ENCODE measurements at places on chromosomes 4 and X.
A peak's percentile ranks its signal among the peaks of the same experiment; 100 is the strongest.

DNA sequence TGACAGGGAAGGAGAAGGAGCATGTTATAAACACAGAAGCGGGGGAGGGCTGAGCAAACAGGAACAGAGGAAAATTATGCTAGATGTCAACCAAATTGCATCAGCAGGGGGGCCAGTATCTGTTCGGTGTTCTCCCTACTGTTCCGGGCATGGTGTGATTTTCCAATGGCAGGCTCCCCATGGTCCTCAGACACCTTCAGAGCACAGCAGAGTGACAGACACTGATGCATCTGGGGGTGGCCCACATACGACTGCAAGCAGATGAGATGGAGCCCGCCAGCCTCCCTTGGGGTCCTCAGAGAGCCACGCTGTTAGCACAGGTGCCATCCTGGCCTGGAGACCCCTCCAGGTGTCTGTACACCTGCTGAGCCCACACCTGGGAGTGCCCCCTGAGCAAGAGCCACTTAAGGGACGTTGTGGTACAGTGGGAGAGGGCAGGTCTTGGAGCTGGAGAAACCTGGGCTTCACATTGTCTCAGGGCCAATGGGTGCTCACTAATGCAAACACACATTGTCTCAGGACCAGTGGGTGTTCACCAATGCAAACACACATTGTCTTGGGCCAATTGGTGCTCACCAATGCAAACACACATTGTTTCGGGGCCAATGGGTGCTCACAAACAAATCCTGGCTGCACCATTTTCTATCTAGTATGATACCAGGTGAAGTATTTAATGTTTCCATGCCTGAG, 95.4 kb downstream of the SLC2A9 start:
- H3K27me3 ChIP-seq, result no peaks in the 10 kb centered on the region
- no peak overlapping the region for H3K27ac ChIP-seq
- H3K4me3 ChIP-seq, result no peak overlapping the region
- DNase-seq, result no peak
- H3K36me3 ChIP-seq, result no peaks in the 10 kb centered on the region

DNA sequence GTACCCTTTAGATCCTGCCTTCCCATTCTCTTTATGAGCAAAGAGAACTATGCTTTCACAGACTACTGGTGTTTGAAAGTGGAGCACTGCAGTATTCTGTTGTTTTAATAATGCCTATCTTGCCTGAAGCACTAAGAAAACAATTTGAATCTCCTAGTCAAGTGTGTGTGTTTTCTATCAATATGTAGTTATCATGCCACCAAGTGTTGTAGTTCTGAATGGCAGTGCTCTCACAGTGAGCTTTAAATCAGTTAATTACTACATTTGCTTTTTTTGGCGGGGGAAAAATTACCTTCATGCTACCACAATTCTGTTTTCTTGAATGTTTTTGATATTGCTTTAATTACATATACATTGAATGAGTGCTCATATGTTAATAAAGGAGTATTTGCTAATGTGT, 143.6 kb upstream of the FAM47A start:
- no peak for DNase-seq
- H3K4me3 ChIP-seq, result no peak overlapping the region
- H3K27me3 ChIP-seq, result no peaks in the 10 kb centered on the region
- no peaks in the 10 kb centered on the region for H3K4me1 ChIP-seq
- no peak overlapping the region for H3K27ac ChIP-seq

GRCh38 chrX:103663981-103664762, 22.3 kb downstream of the MORF4L2 start:
- H3K4me1 ChIP-seq, result no peaks in the 10 kb centered on the region
- H3K27me3 ChIP-seq, result no peaks in the 10 kb centered on the region
- H3K27ac ChIP-seq, result no peak overlapping the region
- H3K4me3 ChIP-seq, result no peak overlapping the region
- H3K36me3 ChIP-seq, result no peaks in the 10 kb centered on the region

GRCh38 chr4:159023741-159024140, 79.1 kb upstream of the RAPGEF2 start:
- H3K4me3 ChIP-seq, result no peak overlapping the region
- H3K27ac ChIP-seq, result no peak overlapping the region
- no peaks in the 10 kb centered on the region for H3K36me3 ChIP-seq
- no peaks in the 10 kb centered on the region for H3K27me3 ChIP-seq

DNA sequence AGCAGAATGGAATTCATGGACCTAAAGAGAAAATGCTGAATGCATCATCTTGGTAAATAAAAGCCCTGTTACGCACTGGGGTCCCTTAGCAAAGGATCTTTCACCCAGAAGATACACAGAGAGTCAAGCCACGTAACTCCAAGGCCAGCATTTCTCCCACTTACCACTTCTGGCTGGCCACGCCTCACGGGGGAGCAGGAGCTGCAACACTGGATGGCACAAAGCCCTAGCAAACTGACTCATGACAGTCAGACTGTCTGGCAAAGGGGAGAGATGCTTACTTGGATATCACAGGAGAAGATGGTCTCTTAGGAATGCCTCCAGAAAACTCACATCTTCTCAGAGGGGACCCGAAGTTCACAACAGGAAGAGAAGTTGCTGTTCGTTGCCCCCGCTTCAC, 51.4 kb upstream of the BCLAF3 start:
- no peaks in the 10 kb centered on the region for H3K36me3 ChIP-seq
- H3K4me1 ChIP-seq, result no peaks in the 10 kb centered on the region
- H3K27ac ChIP-seq, result no peak overlapping the region
- no peaks in the 10 kb centered on the region for H3K27me3 ChIP-seq

GRCh38 chr4:184282895-184283654, 65.4 kb upstream of the ENPP6 start:
- no peaks in the 10 kb centered on the region for H3K36me3 ChIP-seq
- no peaks in the 10 kb centered on the region for H3K27me3 ChIP-seq
- no peaks in the 10 kb centered on the region for H3K4me1 ChIP-seq
- H3K27ac ChIP-seq, result no peak overlapping the region
- no peak overlapping the region for H3K4me3 ChIP-seq

GRCh38 chrX:68183612-68184214, 249.6 kb downstream of the OPHN1 start:
- no peaks in the 10 kb centered on the region for H3K36me3 ChIP-seq
- H3K4me3 ChIP-seq, result no peak overlapping the region

DNA sequence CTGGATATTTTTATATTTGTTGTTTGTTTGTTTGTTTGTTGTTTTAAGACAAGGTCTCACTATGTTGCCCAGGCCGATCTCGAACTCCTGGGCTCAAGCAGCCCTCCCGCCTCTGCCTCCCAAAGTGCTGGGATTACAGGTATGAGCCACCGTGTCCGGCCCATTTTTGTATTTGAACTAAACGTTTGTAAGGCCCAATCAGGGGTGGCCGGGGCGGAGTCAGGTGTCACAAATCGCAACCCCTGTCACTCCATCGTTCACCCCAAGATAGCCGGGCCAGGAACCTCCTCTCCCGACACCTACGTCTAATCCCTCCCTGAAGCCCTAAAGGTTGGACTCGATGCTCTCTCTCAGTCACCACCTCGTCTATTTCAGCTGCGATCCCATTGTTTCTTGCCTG, 722 bp upstream of the EFHC2 start:
- no peaks in the 10 kb centered on the region for H3K36me3 ChIP-seq
- no peaks in the 10 kb centered on the region for H3K27me3 ChIP-seq
- no peaks in the 10 kb centered on the region for H3K4me1 ChIP-seq
- no peak overlapping the region for H3K27ac ChIP-seq

DNA sequence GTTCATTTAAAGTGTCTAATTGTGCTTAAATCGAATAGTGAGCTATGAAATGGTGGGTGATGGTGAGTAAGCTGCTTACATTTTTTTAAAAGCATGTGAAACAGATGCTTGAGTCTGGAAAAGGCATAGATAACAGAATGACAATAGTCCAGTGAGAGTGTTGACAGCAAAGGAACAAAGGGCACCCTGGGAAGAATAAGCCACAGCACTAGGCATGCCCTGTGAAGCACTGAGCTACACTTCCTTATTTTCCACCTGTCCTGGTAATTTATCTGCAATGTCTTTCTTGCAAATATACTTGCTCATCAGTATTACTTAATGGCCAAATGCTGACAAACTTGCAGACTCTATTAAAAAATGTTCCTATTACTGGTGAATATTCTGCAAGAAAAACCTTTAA, 168.7 kb downstream of the PRDM5 start:
- H3K36me3 ChIP-seq, result peaks cover 11% of the 10 kb centered on the region
- H3K4me3 ChIP-seq, result no peak overlapping the region
- H3K27me3 ChIP-seq, result no peaks in the 10 kb centered on the region
- peak; percentile 11 for DNase-seq
- no peak overlapping the region for H3K27ac ChIP-seq
- no peaks in the 10 kb centered on the region for H3K4me1 ChIP-seq

DNA sequence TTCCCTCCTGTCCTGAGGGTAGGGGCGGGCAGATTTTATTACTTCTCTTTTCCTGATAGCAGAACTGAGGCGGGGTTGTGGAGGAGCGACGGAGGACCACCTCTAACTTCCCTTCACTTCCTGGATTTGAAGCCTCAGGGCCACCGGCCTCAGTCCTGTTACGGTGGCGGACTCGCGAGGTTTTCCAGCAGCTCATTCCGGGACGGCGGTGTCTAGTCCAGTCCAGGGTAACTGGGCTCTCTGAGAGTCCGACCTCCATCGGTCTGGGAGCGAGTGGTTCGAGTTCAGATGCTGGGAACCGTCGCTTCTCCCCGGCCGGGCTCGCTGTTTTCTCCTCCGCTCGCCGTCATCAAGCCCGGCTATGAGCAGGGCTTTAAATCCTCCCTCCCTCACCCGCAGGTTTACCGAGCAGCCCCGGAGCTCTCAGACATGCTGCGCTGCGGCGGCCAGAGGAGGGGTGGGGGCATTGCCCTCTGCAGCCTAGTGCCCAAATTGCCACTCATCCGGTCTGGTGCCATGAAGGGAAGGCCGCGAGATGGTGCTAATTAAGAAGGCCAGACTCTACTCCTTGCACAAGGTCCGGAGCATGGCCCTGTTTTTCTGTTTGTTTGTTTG, 23.3 kb downstream of the HAND2 start:
- DNase-seq, result no peak
- no peaks in the 10 kb centered on the region for H3K36me3 ChIP-seq
- H3K27me3 ChIP-seq, result no peaks in the 10 kb centered on the region
- no peak overlapping the region for H3K4me3 ChIP-seq
- H3K4me1 ChIP-seq, result no peaks in the 10 kb centered on the region

DNA sequence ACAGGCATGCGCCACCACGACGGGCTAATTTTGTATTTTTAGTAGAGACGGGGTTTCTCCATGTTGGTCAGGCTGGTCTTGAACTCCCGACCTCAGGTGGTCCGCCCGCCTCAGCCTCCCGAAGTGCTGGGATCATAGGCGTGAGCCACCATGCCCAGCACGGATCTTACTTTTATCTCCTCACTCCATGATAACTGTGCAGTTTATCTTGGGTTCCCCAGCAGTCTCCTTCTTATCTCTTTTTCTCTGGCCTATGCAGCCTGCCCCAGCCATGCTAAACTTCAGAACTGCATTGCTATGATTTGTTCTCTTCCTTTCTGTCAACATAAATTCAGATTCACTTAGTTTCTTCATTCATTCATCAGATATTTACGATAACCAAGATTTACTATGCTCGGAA, 22.4 kb downstream of the PAGE1 start:
- no peak overlapping the region for H3K4me3 ChIP-seq
- no peaks in the 10 kb centered on the region for H3K27me3 ChIP-seq
- H3K27ac ChIP-seq, result no peak overlapping the region
- no peaks in the 10 kb centered on the region for H3K36me3 ChIP-seq
- H3K4me1 ChIP-seq, result no peaks in the 10 kb centered on the region

- H3K36me3 ChIP-seq, result no peaks in the 10 kb centered on the region
- H3K27ac ChIP-seq, result no peak overlapping the region
- H3K4me1 ChIP-seq, result no peaks in the 10 kb centered on the region
These were observed 34.0 kb upstream of the GNPDA2 start for GRCh38 chr4:44760142-44760898.

DNA sequence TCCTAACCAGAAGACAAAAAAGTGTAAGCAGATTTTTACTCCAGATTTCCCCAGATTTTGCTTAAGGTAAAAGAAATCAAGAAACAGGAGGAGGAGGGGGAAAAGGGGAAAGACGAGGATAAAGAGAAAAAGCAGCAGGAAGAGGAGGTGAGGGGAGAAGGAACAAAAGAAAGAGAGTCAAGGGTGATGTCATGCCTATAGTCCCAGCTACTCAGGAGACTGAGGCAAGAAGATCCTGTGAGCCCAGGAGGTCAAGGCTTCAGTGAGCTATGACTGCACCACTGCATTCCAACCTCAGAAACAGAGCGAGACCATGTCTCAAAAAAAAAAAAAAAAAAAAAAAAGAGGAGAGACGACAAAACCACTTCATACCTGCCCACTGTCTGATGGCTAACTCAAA, 12.0 kb upstream of the PKD2 start:
- no peak for DNase-seq
- H3K27me3 ChIP-seq, result 0 out of 2 replicates have a peak, but pooled peaks cover 8% of the 10 kb centered on the region
- no peaks in the 10 kb centered on the region for H3K4me1 ChIP-seq
- no peaks in the 10 kb centered on the region for H3K36me3 ChIP-seq

All from SJCRH30 (cell line).